Thymus (tissue), 14 donors: ENCODE measurements at places on chromosomes 2 and 18.

- no peak for DNase-seq
Measured at GRCh38 chr2:57693965-57694364, 352.6 kb upstream of the VRK2 start.

GRCh38 chr2:156088587-156088986, 243.9 kb downstream of the NR4A2 start:
- no peak for DNase-seq

GRCh38 chr18:44901283-44901682, 220.6 kb downstream of the SETBP1 start:
- no peak for DNase-seq

DNA sequence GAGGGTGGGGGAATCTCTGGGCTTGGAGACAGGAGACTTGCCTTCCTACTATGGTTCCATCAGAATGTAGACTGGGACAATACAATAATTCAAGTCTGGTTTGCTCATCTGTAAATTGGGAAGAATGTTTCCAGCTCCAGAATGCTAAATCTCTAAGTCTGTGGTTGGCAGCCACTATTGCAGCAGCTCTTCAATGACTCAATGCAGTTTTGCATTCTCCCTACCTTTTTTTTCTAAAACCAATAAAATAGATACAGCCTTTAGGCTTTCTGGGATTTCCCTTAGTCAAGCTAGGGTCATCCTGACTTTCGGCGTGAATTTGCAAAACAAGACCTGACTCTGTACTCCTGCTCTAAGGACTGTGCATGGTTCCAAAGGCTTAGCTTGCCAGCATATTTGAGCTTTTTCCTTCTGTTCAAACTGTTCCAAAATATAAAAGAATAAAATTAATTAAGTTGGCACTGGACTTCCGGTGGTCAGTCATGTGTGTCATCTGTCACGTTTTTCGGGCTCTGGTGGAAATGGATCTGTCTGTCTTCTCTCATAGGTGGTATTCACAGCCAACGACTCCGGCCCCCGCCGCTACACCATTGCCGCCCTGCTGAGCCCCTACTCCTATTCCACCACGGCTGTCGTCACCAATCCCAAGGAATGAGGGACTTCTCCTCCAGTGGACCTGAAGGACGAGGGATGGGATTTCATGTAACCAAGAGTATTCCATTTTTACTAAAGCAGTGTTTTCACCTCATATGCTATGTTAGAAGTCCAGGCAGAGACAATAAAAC, 6.5 kb downstream of the TTR start:
- no peak for DNase-seq

DNA sequence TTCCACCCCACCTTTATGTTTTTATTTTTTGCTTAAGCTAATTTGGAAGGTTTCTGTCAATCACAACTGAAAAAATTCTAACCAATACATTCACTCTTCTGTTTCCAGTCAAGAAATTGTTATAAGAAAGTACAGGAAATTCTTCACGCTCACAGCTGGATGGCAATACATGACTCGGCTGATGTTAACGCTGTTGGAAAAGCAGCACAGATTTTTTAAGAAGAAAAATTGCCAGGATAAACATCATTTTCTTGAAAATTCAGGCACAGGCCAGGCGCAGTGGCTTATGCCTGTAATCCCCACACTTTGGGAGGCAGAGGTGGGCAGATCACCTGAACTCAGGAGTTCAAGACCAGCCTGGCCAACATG, 46.1 kb downstream of the STPG4 start:
- DNase-seq = no peak

DNA sequence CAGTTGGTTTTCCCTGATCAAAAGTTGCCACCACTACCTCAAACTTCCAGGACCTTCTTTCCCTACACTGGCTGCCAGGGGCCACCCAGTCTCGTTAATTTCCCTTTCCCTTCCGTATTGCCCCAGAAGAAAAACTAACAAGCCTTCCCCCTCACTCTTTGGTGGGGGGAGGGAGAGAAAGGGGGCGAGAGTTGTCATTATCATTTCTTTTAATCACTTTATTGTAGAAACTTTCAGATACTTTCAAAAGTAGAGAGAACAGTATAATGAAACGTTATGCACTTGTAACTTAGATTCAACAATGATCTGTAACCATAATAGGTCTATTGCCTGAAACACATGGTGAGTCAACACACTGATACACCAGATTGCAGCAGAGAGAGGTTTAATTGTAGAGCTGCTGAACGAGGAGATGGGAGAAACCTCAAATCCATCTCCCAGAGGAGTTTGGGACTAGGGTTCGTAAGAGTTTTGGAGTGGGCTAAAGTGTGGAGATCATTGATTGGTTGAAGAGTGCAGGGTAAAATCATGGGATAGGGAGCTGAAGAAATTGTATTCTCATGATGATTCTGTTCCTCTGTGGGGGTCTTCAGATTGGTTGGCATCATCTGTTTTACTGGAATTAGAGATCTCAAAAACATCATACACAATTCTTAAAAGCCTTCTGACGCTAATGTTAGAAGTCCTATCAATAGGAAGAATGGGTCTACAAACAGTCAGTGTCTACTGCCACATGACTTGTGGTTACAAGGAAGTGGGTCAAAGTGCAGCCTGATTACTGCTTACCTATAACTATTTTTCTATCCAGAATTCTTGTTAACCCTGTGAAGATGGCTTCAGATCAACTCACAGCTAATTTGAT, 2.6 kb upstream of the RNF149 start:
- DNase-seq = peak; percentile 36

DNA sequence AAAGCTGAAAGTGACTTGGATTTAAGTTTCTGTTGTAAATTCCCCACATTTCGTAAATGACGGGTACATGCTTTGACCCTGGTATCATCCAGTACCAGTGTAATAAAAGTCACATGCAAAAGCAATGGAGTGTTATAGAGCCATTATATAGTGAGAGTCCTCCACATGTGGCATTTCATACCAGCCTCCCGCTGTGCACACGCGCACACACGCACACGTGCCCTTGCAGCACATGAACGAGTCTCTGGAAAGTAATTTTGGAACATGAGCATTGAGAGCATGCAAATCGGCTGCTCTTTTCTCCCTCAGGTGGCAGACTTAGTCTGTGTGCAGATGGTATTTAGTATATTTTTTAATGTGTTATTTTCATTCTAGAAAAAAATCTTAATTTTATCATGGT, 198.1 kb downstream of the ZNF407 start:
- DNase-seq = no peak

DNA sequence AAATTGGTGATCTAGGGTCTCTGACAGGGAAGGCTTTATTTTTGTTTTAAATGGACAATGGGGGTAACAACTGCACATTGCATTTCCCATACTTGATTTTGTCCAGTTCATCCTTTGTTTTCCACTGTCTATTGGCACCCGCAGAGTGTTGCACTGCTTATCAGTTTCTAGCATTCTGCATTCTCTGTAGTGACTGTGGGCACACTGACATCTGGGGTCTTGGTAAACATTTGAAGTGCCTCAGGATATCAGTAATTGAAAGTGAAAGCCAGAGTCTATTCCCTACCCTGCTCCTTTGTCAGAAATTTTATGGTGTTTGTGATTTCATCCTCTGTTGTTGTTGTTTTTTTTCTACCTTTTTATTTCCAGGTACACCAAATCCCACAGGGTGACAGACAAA, 132.1 kb upstream of the EPC2 start:
- no peak for DNase-seq

- DNase-seq = no peak
Measured at GRCh38 chr2:120612931-120613330, 122.7 kb upstream of the GLI2 start.
